ENCODE measurements at places on chromosomes 4 and X.

- DNase-seq, result no peak
These were observed 85.6 kb downstream of the CPE start for GRCh38 chr4:165464376-165464775.

DNA sequence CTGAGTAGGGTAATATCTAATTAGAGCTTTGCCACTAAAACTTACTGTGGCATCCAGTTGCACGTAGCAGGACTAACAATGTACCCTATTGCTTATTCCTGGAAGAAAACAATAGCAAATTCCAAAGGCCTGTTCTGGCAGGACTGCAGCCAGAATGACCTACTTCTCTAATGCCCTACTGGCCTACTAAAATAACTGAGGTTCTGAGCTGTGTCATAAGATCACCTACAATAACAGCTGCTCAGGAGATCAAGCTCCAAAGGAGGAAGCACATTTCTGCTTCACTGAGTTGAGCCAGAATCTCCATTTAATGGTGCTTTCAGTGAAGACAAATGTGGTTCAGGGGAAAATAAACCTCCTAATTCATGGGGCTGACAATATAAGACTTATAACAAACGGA lies 42.2 kb upstream of the CXCL8 start:
- peak; percentile 74 for DNase-seq

- DNase-seq, result no peak
These were observed 18.8 kb upstream of the RPS6KA3 start for GRCh38 chrX:20285511-20285910.

DNA sequence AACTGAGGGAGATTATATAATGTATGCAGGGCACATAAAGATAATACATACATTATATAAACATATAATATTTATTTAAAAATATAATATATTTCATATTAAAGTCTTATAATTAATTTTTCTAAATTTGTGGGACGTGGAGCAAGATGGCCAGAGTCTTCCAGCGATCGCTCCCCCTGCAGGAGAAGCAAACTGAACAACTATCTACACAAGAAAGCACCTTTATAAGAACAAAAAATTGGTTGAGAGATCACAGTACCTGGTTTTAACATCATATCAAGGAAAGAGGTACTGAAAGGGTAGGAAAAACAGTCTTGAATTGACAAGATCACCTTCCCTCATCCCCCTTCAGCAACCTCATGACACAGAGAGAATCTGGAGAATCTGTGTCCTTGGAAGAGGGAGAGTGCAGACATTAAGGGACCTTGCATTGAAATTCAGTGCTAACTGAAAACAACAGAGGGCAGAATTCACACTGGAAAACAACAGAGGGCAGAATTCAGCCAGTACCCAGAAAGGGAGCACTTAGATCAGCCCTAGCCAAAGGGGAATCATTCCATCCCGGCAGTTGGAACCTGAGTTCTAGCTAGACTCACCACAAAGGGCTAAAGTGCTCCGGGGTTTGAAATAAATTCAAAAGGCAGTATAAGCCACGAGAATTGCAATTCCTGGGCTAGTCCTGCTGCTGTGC lies 262.5 kb upstream of the NDST3 start:
- no peak for DNase-seq

- DNase-seq, result no peak
These were observed 67.2 kb upstream of the HOPX start for GRCh38 chr4:56748271-56748670.
